ENCODE measurements at places on chromosomes 1 and 21. TPM values are rescaled to one million over a fixed set of nuclear protein-coding genes. Genes with fewer than 3 reads are reported as not detected.

The TTLL7 gene
- 13.7 TPM for total RNA-seq

- no peak for DNase-seq
- no peaks in the 10 kb centered on the region for H3K36me3 ChIP-seq
- no peak overlapping the region for H3K4me3 ChIP-seq
- H3K27me3 ChIP-seq: no peaks in the 10 kb centered on the region
- H3K4me1 ChIP-seq: no peaks in the 10 kb centered on the region
Observed at GRCh38 chr1:92030656-92031107, 897 bp downstream of the EPHX4 start.

DNA sequence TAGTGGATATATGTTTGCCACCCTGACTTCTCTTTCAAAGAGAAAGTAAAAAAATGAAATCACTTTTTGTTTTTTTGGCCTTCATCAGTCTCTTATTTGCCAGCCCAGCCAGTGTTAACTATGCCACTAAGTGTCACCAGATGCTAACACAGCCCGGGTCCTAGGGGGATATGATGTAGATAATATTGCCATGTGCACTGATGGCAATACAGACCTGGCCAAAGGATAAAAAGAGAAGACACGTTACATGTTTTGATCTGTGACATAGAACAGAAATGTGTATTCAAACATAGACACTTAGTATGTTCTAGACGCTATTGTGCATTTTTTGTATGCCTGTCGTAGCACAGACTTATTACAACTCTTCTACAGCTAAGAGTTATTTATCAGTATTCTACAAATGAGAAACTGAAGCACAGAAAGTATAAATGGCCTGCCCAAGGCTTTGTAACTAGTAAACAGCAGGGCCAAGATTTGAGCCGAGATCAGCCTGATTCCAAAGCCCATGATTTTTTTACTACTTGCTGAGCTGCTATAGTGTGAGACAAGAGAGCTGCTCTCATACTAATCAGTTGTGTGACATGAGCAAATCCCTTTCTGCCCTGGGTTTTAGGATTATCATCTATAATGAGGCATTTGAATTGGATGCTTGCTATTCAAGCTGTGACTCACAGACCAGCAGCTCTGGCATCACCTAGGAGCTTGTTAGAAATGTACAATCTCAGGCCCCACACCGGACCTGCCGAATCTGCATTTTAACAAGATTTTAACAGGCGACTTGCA is 6.3 kb downstream of the LRRC53 start:
- H3K4me3 ChIP-seq: no peak overlapping the region
- no peak overlapping the region for H3K27ac ChIP-seq
- H3K27me3 ChIP-seq: no peaks in the 10 kb centered on the region
- no peak for DNase-seq
- no peaks in the 10 kb centered on the region for H3K4me1 ChIP-seq

DNA sequence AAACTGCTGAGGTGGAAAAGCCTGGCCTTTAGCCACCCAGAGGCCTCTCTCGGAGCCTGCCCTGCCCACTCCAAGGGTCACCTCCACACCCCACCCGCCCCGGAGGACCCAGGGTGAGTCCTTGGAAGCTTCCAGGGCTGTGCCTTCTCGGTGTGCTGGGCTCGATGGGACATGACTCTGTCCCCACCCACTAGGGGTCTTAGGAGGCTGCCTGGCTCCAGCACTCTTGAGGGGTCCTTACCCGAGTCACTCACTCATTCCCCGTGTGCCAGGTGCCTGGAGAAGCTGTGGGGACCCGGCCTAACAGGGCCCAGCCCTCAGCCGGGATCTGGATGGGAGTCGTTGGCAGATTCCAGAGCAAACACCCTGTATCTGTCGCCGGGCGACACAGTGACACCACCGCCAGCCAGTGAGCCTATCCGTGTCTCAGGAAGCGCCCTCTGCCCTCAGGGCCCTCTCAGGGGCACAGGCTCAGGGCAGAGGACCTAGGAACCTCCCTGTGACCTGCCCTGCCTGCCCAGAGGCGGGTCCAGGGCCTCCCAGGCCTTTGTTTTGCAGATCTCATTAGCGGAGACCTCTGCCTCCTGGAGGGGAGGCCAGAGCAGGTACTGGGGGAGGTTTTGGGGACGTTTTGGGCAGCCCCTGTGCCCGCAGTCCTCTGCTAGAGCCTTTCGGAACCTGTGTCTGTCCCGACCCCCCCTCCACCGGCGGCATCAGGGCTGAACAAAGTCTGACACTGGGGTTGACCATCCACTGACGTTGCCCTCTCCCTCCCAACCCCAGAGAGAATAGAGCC is 3.1 kb upstream of the PRKCZ start:
- H3K4me3 ChIP-seq: no peak overlapping the region
- H3K36me3 ChIP-seq: no peaks in the 10 kb centered on the region
- H3K27ac ChIP-seq: no peak overlapping the region
- H3K4me1 ChIP-seq: peaks cover 25% of the 10 kb centered on the region
- no peak for DNase-seq
- H3K27me3 ChIP-seq: no peaks in the 10 kb centered on the region

The OTUD3 gene
- 7.1 TPM for total RNA-seq

GRCh38 chr1:95216292-95216990 is 17.6 kb upstream of the RWDD3 start:
- H3K27ac ChIP-seq: no peak overlapping the region
- H3K27me3 ChIP-seq: no peaks in the 10 kb centered on the region
- H3K36me3 ChIP-seq: no peaks in the 10 kb centered on the region

DNA sequence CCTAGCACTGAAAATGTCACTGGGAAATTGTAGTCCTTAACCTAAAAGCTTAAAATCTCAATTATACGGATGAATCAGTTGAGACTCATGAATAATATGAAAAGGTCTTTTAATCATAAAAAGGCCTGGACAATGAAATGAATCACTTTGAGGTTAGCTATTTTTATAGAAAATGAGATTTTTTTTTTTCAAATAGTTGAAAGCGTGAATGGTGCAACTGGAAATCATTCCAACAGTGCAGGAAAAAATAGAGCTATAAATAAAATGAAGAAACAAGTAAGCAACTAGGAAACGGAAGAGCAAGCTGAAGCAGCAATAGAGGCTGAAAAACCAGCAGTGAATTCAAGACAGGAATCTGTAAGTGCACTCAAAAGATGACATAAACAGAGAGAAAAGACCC is 142.9 kb downstream of the BACH1 start:
- H3K4me3 ChIP-seq: no peak overlapping the region
- H3K27me3 ChIP-seq: no peaks in the 10 kb centered on the region
- no peak overlapping the region for H3K27ac ChIP-seq
- no peaks in the 10 kb centered on the region for H3K36me3 ChIP-seq
- no peaks in the 10 kb centered on the region for H3K4me1 ChIP-seq

DNA sequence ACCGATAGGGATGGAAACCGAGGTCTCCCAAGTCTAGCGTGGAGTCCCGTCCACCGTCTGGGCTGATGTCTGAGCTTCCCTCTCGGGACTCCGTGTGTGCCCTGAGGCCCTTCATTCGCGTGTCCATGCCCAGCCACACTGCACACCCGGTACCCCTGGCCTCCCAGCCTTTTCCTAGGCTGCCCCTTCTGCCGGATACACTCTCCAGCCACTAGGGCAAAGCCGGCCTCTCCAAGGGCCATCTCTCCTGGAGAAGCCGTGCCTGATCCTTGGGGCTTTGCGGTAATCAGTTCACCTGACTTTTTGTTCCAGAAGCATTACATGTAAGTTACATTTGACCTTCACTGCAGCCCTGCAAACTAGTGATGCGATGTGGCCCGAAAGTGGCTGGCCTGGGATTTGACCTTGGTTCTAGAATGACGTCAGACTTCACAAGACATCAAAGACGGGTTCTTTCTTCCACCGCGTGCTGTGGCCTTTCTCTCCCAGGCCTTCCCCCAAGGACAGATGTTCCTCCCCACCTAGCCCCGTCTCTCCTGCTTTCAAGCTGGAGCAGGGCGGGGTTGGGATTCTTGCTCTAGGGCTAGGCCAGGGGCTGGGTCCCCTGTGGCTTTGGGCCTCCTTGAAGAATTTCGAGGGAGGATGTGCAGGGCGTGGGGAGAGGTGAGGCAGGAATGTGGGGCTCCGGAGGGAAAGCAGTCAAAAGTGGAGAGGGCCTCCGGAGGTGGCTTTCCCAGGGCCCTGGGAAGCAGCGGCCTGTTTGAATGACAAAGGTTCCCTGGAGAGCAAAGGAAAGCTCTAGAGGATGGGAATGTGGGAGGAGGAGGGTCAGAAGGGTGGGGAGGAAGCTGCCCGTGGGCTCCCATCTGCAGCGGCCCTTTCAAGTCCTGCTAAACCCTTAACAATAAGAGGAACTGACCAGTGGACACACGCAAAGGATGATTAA is 49.7 kb upstream of the SLC2A1 start:
- peaks cover 3% of the 10 kb centered on the region for H3K4me1 ChIP-seq
- no peak for DNase-seq
- no peaks in the 10 kb centered on the region for H3K36me3 ChIP-seq
- no peak overlapping the region for H3K27ac ChIP-seq

DNA sequence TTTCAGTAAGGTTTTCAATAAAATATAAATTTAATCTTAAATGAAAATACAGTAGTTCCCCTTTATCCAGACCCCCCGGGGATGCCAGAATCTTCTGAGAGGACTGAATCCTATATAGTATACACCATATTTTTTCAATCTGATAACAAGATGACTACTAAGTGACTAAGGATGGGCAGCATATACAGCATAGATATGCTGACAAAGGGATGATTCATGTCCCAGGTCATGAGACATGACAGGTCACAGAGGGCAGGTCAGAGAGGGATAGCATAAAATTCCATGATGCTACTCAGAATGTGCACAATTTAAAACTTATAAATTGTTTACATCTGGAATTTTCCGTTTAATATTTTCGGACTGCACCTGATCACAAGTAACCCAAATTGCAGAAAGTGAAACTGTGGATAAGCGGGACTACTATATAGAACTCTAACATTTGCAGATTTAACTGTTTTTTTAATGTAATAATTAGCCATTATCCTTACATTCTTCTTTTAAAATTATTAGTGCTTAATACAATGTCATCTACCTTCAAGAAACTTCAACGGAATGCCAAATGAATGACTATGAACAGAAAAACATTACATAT is 48.8 kb downstream of the LRRC40 start:
- no peaks in the 10 kb centered on the region for H3K4me1 ChIP-seq
- H3K36me3 ChIP-seq: no peaks in the 10 kb centered on the region
- H3K27me3 ChIP-seq: no peaks in the 10 kb centered on the region
- no peak overlapping the region for H3K27ac ChIP-seq
- no peak for DNase-seq

- no peaks in the 10 kb centered on the region for H3K27me3 ChIP-seq
- H3K27ac ChIP-seq: no peak overlapping the region
- no peak for DNase-seq
Observed at GRCh38 chr1:198893763-198894444, 255.1 kb downstream of the PTPRC start.

- no peak overlapping the region for H3K4me3 ChIP-seq
- DNase-seq: no peak
- H3K27ac ChIP-seq: no peak overlapping the region
Observed at GRCh38 chr1:2566101-2567045, 10.2 kb downstream of the TNFRSF14 start.

DNA sequence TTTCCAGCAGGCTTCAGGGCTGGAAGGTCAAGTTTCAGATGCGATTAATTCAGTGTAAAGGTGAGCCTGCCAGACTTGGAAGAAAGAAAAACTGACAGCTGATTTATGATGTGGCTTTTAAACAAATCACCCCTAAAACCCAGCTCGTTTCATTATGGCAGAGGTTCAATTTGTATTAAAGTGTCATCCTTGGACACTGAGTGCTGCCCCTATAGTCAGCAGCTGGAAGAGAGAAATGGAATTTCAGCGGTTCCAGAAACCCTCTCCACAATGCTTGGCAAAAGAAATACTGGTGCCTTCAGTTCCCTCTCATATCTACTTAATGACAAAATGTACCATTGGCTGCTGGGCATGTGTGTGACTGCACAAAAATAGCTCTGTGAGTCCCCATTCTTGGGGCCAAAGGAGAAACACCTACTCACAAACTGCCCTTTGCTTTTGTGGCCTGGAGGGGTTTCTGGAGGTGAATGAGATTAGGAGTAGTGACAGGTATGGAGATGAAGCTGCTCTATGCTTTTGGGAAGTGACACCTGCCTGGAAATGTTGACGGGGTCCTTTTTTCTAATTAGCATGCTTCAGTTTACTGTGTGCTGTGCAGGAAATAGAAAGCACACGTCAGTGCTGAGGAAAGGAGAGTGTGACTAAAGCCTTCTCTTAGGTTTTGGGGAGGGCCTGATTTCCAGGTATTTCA is 95.1 kb upstream of the TSPAN2 start:
- no peaks in the 10 kb centered on the region for H3K36me3 ChIP-seq
- no peak overlapping the region for H3K4me3 ChIP-seq
- DNase-seq: no peak
- H3K4me1 ChIP-seq: no peaks in the 10 kb centered on the region
- H3K27ac ChIP-seq: no peak overlapping the region
